ENCODE measurements at places on chromosomes 13 and 19. TPM values are rescaled to one million over a fixed set of nuclear protein-coding genes. Genes with fewer than 3 reads are reported as not detected.

- no peak for DNase-seq
Measured at GRCh38 chr13:75195495-75196146, 286.3 kb downstream of the TBC1D4 start.

- DNase-seq: no peak
Measured at GRCh38 chr19:40224342-40225150, 1.9 kb downstream of the CCNP start.

GRCh38 chr13:22227895-22228294 lies 557.0 kb downstream of the FGF9 start:
- DNase-seq: no peak

DNA sequence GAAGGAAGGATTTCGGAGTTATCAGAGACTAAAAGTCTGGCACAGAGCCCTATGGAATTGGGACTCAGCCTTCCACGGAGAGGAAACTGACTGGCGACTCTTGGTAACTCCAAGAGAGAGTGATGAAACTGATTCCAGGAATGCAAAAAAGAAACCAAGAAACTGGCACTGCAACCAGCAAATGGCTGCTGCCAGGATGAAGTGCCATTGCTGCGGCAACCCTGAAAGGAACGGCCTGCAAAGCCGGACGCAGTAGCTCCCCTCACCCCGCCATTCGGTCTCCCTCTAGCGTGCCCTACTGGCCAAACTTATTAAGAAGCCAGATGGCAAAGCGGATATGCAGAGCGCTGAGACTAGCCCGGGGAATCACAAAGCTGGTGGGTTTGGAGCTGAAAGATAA lies 236.0 kb downstream of the PCDH9 start:
- DNase-seq: no peak

DNA sequence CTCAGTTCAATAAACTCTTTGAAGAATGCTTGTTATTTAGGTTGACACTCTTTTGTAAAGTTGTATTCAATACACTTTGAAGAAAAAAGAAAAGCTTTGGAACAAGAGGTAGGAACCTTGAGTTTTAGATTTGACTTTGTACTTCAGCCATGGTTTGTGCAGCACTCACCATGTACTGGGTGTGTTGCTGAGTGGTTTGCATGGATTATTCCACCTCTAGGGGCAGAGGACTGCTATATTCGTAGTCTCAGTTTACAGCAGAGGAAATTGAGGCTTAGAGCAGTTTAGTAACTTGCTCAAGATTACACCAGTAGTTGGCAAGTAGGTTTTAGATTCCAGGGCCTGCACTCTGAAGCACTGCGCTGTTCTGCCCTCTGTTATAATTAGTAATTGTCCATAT lies 68.8 kb downstream of the DNAJC3 start:
- DNase-seq: no peak

- no peak for DNase-seq
Measured at GRCh38 chr13:64528838-64529237, 2701.3 kb downstream of the PCDH9 start.

DNA sequence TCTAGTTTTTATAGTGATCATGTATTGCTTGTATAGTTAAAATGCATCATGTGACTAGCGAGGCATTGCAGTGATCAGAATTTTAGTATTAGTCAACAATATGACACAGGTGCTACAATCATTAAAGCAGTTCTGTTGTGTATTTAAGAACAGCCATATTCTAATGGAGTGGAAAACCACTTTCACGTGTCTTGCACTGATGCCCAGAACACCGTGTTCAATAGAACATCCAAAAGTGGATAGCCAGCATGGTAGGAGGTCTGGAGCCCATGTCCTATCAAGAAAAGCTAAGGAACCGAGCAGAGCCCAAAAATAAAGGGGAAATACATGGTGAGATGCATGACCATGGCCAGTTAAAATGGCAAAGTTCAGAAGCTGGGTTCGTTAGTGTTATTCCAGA lies 55.1 kb downstream of the FGF14 start:
- DNase-seq: no peak

- no peak for DNase-seq
Measured at GRCh38 chr13:73189362-73189761, 130.6 kb downstream of the KLF5 start.

GRCh38 chr13:95260031-95260525 lies 41.2 kb downstream of the ABCC4 start:
- DNase-seq: no peak

GRCh38 chr13:69580255-69580654 lies 527.4 kb upstream of the ATXN8OS start:
- no peak for DNase-seq

GRCh38 chr19:2542341-2543069 lies 66.6 kb downstream of the GADD45B start:
- no peak for DNase-seq

DNA sequence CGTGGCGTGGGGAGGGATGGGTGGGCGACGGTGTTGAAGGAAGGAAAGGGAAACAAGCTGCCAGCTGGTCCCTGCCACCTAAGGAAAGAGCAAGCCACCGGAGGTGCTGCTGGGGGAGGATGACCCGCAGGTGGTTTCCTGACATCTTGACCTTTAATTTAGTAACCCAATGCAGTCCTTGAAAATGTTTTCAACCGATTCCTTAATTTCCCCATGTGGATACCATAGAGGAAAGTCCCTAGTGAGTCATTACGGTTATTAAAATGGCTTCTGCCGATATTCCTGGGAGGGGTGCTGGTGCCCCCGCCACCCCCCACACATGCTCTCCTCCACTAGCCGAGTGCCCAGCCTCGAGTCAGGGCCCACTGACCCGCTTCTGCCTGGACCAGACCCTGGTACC lies 6.3 kb upstream of the ANKRD10 start:
- DNase-seq: no peak

GRCh38 chr13:44902738-44903137 lies 86.5 kb downstream of the NUFIP1 start:
- DNase-seq: no peak

- DNase-seq: no peak
Measured at GRCh38 chr13:22198641-22199217, 527.9 kb downstream of the FGF9 start.

DNA sequence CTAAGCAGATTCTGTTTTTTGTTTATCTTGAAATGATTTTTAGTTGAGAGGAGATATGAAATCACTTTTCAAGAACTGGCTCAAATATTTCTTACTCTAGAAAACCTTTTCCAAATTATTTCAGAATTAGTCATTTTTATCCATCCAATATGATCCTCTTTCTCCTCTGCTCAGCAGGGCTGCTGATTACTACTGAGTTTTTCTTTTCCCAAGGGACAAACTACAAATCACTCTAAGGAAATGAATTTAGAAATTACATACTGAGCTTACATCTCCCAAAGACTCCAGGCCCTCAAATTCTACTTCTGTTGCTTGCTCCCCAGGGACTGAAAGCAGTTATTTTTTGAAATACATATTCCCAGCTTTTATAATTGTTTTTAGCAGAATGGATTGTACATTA lies 87.4 kb upstream of the UFM1 start:
- no peak for DNase-seq

The DCT gene
- not detected for total RNA-seq

The ADPRHL1 gene
- total RNA-seq: 8.8 TPM

The ZNF57 gene
- 2.9 TPM for total RNA-seq

The FPR3 gene
- total RNA-seq: not detected

The ADAMTS10 gene
- 73.6 TPM for total RNA-seq

The SIX5 gene
- total RNA-seq: 33.0 TPM

The PRR20C gene
- total RNA-seq: not detected

The NRTN gene
- total RNA-seq: 0.77 TPM

The KLK15 gene
- total RNA-seq: not detected

Measured in chondrocyte (in vitro differentiated cells).